Activated CD4-positive, alpha-beta T cell treated with anti-CD3 and anti-CD28 coated beads for 4 hours (primary cell): ENCODE measurements at places on chromosomes 3 and 15.

- no peak for DNase-seq
Measured at GRCh38 chr3:170448584-170448983, 29.9 kb downstream of the CLDN11 start.

DNA sequence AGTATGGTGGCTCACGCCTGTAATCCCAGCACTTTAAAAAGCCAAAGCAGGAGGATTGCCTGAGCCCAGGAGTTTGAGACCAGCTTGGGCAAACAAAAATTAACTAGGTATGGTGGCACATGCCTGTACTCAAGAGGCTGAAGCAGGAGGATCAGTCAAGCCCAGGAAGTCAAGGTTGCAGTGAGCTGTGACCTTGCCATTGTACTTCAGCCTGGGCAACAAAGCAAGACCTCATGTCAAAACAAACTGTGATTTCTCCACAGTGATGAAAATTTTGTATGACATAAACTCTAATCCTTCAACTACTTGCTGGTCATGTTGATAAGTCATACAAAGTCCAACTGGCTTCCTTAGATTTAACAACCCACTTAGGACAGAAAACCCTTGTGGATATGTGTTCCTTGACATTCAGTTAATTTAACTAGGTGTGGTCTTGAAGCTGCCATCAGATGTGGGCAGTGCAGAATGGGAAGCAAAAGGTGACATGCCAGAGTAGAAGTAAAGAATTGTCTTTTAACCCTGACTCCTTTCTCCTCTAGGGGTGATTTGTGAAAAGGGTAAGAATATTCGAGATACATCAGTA, 263.3 kb downstream of the PTPRG start:
- no peak for DNase-seq

GRCh38 chr15:75706682-75706954, 6.0 kb downstream of the CSPG4 start:
- DNase-seq, result no peak

- DNase-seq, result no peak
Measured at GRCh38 chr15:61327019-61327631, 98.0 kb upstream of the RORA start.

GRCh38 chr3:103057003-103057402, 622.2 kb downstream of the ZPLD1 start:
- DNase-seq, result no peak

DNA sequence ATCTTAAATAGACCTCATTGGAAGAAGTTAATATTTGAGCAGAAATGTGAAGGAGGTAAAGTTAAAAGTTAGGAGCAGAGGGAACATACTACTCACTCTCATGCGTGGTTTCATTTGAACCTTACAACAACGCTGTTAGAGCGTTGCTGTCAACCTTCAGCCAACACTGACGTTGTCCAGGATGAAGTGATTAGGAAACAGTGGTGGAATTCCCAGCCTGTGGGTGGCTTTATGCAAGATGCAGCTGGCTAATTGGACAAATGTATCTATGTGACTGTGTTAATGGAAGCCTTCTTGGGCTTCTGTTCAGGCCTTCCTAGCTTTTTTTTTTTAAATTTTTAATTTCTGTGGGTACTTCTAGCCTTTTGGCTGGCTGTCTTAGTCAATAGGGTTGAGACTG, 40.5 kb downstream of the PTPRG start:
- no peak for DNase-seq

DNA sequence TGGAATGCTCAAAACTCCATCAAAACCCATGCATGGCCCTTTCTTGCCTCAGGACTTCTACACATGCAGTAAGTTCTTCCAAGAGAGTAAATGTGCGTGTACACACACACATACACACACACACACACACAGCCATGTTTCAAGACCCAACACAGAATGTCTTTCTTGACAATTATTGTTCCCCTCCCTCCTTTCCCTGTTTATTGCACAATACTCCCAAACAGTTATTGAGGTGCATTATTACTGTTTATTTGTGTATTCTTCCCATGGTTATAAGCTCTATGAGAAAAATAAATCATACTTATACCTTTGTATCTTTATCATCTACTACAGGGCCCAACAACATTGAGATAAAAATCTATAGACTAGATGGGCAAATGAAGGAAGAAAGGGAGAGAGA, 523.8 kb upstream of the NAALADL2 start:
- no peak for DNase-seq

- DNase-seq, result no peak
Measured at GRCh38 chr3:145417678-145418077, 743.3 kb downstream of the PLOD2 start.

DNA sequence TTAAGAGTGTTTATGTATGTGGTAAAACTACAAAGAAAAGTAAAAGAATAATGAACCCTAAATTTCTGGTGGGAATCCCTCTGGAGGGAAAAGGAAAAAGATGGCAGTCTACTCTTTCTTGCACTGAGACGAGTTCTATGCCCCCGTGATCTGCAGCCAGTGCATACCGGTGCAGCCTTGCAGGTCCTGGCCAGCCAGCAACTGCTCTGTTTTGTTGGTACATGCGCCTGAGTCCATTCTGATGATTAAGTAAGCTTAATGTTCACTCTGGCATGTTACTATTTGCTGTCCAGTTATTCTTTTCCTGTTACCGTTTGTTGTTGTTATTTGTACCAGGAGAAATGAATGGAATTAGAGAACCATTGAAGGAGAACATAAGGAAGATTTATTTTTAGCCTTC, 95.1 kb upstream of the TMC3 start:
- DNase-seq, result no peak

GRCh38 chr3:69542089-69542804, 156.4 kb upstream of the FRMD4B start:
- no peak for DNase-seq

DNA sequence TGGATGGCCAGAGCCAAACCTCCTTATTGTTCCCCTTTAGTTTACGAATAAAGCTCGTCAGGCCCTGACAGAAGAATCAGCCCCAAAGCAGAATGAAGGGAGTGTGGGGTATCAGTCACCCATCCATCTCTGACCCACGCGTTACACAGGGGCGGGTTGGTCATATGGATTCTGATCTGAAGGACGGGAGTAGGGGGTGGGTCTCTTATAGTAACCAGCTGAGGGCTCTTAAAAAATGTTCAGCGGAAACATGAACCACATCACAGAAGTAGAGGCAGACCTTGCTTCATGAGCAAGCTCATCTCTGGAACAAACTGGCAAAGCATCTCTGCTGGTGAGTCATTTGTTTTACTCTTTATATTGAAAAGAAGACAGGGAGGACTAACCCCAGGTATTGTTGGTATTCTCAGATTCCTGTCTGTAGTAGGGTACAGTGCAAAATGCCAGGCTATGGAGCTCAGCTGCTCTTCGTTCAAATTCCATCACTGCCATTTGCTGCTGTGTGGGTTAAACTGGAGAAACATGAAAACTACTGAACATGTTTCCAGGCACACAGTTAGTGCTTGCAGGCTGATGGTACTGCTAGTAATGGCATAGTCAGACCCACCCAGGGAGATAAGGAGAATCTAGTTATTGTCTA, at the start of gene CXCR6:
CXCR6 (plus strand) TSS at position 258 of the 640 bp plus-strand sequence. CDS start 3,018 bp downstream, outside the sequence.
- DNase-seq, result peak; percentile 55

DNA sequence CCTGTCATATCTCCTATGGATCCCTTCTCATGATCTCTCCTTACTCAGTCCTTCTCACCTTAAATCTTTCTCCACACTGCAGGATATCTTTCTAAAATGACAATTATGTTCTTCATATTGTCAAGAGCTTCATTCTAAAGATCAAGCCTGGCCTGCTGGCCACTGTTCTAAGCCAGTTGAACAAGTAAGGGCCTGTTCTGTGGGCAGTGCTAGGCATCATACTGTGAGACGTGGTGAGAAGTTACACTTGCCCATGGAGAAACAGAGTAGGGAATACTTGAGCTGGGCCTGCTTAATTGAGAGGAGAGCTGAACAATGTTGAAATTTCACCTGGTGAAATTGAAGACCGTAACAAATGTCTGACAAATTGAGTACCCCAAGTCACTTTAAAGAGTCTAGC, 184.1 kb upstream of the RASGRP1 start:
- DNase-seq, result no peak

GRCh38 chr15:77503764-77504163, 83.1 kb downstream of the HMG20A start:
- no peak for DNase-seq

DNA sequence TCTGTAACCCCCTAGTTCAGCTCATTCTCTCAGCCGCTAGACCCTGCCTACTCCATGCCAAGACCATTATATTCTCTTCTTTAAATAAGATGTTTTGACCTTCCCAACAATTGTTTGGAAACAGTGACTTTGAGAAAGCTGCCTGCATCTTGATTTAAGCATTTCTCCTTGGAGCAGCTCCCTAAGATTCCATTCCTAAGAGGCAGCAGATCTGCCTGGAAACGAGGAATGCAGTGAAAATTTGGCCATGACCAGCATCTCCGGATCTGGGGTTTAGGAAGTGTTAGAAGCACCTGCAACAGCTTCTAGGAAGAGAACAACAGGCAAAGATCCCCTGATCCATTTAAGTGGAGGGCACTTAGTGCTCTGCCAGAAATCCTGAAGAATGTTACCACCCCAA, 235.7 kb downstream of the NTRK3 start:
- DNase-seq, result no peak

- DNase-seq, result no peak
Measured at GRCh38 chr3:74789111-74789510, 174.7 kb upstream of the CNTN3 start.

DNA sequence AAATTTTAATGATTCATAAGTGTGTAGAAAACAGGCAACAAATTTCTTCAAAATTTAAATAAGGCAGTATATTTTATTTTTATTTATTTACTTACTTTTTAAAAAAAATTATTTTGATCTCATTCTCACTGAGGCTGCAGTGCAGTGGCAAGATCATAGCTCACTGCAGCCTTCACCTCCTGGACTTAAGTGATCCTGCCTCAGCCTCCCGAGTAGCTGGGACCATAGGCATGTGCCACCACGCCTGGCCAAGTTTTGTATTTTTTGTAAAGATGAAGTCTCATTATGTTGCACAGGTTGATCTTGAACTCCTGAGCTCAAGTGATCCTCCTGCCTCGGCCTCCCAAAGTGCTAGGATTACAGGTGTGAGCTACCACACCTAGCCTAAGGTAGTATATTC, 61.2 kb upstream of the XRN1 start:
- no peak for DNase-seq

GRCh38 chr3:194654443-194654842, 17.5 kb downstream of the LSG1 start:
- DNase-seq, result no peak

- DNase-seq, result no peak
Measured at GRCh38 chr15:72538931-72539330, 64.8 kb downstream of the ARIH1 start.

- no peak for DNase-seq
Measured at GRCh38 chr3:73716418-73716817, 91.7 kb upstream of the PDZRN3 start.

DNA sequence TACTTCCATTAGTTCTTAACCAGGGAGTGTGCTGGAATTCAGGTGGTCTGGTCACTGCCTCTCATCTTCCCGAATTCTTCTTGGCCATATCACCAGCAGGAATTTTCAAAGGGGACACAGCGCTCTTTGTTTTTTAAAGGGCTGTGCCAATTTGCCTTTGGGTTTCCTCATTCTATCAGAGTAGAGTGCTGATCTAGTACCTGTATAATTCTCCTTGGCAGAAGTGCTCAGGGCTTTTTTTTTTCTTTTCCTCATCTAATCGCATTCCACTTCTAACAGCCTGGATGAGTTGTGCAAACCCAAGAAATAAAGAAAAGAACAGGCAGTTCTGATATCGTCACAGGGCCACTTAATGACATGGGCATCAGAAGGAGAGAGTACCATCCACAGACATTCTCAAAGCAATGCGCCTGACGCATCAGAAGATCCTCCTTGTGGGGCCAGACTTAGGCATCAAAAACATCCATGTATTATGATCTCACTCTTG, 121.0 kb downstream of the ASB7 start:
- no peak for DNase-seq

- no peak for DNase-seq
Measured at GRCh38 chr15:34999906-35000305, 11.8 kb upstream of the ZNF770 start.

- DNase-seq, result no peak
Measured at GRCh38 chr3:180036092-180036670, 556 bp downstream of the PEX5L start.

DNA sequence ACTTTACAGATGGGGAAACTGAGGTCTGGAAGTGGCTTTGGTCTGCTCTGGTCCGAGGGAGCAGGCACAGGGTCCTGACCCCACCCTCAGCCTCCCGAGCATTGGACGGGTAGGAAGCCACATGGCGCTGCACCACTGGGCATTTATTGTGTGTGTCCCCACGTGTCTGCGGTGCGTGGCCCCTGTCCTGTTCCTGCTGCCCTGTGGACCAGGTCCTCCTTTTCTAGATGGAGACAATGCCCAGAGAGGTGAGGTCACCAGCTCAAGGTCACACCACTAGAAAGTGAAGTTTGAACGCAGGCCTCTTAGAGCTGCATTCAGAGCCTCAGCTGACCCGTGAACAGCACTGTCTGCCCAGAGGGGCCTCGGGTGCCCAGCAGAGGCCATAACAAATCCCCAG, 26.8 kb downstream of the DUSP7 start:
- no peak for DNase-seq

GRCh38 chr15:75749820-75750219, 37.2 kb upstream of the CSPG4 start:
- no peak for DNase-seq

DNA sequence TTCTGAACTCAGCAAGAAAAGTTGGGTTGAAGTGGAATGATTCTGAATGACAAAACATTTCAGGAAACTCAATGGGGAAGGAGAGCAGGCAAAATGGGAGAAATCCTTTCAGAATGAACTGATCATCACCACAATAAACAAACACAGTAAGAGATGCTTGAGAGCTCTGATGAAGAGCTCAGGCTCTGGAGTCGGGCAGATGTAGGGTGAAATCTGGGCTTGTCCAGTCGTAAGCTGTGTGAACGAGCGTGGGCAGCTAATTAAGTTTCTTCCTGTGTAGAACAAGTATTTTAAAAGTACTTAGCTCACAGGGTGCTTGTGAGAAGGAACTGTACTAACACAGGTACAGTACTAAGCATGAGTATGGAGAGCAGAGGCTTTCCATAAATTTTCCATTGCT, 406.2 kb downstream of the FOXP1 start:
- DNase-seq, result no peak

DNA sequence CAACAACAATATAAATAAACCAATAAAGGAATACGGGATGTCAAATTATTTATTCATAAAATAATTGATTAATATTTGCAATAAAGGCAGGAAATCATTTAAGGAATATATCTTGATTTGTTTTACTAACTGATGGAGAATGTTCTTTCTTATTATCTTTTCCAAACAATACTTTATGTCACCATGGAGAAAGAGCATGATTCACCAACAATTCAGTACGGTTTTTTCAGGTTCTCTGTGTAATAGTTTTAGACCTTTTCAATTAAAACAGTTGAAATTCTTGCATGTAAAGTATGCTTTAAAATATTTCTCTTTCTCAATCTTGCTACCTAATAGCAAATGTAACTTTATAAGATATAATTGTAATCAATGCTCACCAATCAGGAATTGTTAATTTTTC, 41.7 kb upstream of the MBNL1 start:
- no peak for DNase-seq
